ENCODE measurements at places on chromosomes 4 and X.
A peak's percentile ranks its signal among the peaks of the same experiment; 100 is the strongest.

- DNase-seq: no peak
These were observed 75.2 kb downstream of the ARHGEF38 start for GRCh38 chr4:105627620-105628019.

DNA sequence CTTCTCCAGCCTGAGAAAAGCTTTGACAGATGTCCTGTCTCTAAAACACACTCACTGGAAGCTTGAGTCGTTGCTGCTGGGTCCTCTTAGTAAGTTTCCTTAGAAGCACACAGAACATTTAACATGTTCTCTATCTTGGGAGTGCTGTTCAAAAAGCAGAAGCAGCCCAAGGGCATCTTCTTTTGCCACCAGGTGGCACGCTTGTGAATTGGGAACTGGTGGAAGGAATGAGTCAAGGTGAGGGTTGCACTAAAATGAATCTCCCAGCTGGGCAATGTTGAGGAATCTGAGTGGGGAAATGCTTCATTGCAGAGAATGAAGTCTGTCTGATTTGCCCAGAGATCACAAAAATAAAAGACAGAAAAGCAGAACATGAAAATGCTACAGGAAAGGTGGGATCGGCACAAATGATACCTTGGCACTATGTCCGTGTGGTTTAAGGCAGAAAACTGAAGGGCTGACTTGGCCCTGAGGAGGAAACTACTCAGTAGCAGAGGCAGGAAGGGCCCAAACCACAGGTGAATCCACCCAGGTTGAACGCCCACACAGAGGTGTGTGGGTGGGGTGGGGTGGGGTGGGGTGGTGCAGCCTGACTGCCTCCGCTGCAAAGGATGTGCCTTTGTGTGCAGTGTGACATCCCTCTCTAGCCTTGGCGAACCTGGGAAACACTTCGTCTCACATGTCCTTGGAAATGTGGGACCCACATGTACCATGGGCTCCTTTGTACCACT is 26.0 kb downstream of the KIT start:
- peak; percentile 30 for DNase-seq

DNA sequence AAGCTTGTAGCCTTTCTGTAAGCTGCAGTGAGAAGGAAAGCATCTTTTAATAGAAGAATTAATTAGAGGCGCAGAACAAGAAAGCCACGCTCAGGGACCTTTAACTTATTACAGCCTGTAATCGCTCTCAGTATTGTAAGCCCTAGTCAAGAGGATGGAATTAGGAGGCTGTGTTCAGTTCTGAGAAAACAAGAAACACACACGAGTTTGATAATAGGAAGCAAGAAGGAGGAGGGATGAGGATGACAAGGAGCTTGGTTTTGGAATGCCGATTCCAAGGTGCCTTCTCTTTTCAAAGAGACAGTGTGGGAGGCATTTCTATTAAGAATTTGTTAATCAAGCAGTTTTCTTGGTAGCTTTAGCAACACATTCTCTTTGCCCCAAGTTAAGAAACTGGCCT is 69.3 kb downstream of the NYX start:
- no peak for DNase-seq

- DNase-seq: no peak
These were observed 69.7 kb upstream of the PGRMC2 start for GRCh38 chr4:128357286-128357685.

DNA sequence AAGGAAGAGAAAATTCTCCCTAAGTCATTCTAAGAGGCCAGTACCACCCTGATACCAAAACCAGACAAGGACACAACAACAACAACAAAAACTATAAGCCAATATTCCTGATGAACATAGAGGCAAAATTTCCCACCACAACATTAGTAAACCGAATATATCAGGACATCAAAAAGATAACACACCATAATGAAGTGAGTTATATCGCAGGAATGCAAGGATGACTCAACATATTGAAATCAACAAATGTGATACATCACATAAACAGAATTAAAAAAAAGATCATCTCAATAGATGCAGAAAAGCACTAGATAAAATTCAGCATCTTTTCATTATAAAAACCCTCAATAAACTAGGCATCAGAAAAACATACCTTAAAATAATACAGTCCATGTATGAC is 1844.4 kb upstream of the PCDH10 start:
- DNase-seq: no peak

- peak; percentile 3 for DNase-seq
These were observed 98.2 kb upstream of the PRKX start for GRCh38 chrX:3811331-3812311.

DNA sequence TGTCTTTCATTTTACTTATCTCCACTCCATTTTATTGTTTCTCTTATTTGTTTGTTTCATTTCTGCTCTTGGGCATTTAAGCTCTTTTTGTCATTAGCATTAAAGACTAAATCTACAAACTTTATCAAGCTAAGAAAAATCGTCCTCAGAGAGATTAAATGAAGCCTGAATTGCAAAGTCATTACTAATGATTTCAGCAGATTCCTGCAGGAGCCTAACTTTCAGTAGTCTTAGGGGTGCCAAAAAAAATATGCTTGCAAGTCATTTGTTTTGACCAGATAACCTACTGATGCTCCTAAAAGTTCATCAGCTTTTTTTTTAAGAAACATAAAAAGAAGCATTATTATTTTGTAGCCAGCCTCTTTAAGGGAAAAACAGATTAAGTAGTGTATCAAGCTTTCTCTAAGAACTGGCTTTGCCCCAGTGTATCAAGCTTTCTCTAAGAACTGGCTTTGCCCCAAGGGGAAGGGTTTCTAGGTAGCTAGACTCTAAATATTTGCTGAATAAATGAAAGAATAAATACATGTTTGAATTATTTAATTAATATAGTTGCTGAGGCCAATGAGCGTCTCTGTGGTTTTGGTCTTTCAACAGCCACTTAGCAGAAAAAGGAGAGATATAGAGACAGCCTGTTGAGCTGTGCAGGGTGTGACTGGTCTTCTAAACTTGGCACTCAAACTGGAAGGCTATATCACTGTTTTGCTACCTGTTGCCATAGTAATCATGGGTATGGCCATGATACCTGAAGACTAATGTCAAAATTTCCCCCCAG is 174.2 kb downstream of the BTC start:
- no peak for DNase-seq

DNA sequence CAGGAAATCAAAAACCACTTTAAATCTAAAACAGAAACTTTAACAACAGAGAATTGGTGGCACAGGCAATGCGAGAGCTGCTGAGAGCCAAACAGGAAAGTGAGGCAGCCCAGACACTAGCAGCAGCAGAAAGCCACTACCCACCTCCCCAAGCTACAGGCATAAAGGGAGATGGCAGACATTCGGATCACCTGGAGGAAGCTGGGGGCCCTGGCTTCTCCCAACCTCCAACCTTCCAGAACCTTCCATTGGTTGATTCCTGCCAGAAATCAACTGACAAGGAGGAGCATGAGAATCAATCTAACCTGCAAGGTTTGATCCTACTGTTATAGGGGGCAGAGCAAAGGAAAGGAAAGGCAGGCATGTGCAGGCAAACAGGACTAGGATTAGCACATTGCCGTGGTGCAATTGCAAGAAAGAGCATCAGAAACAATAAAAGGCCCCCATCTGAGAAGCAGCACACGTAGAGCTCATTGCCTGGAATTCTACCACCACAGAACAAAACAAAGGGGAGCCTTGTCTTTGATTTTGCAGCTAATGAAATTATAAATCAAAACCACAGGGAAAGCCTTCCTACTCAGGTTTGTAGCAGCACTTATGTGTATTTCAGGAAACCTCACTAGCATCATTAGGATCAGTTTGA is 427.3 kb upstream of the RASGEF1B start:
- DNase-seq: no peak

- DNase-seq: no peak
These were observed 5.6 kb downstream of the SASH3 start for GRCh38 chrX:129785160-129785947.

GRCh38 chr4:150501983-150502382 is 80.0 kb upstream of the MAB21L2 start:
- no peak for DNase-seq

DNA sequence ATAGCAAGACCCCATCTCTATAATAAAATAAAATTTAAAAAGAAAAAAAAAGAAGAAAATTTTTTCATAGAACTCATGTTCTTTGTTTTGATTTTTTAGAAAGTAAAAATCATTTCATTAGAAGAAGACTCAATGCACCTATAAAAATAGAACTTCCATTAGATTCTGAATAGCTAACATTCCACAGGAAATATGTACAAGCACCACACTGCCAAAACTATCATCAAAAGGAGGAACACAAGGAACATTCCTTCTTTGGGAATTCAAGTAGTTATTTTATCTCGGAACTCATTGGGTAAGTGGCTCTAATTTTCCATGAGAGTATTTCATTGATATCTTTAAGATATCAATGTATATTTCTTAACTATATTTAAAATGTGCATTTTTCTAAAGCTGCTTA is 157.6 kb downstream of the CAMK2D start:
- no peak for DNase-seq

DNA sequence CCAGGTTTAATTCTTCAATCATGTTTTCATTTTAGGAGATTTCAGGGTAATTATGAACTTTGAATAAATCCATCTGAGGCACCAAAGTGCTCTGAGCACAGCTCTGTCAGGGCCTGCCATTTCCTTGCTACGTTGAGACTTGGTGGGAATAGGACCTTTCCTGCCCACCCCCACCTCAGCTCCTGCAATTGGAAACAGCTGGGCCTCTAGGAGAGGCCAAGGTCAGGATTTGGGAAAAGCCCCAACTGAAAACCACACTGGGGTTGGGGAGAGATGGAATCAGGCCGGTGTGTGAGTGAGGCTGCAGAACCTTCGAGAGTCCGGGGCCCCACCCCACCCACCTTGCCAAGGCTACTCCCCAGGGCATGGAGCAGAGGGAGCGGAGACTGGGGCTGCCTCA is 212.7 kb upstream of the BCOR start:
- DNase-seq: no peak

DNA sequence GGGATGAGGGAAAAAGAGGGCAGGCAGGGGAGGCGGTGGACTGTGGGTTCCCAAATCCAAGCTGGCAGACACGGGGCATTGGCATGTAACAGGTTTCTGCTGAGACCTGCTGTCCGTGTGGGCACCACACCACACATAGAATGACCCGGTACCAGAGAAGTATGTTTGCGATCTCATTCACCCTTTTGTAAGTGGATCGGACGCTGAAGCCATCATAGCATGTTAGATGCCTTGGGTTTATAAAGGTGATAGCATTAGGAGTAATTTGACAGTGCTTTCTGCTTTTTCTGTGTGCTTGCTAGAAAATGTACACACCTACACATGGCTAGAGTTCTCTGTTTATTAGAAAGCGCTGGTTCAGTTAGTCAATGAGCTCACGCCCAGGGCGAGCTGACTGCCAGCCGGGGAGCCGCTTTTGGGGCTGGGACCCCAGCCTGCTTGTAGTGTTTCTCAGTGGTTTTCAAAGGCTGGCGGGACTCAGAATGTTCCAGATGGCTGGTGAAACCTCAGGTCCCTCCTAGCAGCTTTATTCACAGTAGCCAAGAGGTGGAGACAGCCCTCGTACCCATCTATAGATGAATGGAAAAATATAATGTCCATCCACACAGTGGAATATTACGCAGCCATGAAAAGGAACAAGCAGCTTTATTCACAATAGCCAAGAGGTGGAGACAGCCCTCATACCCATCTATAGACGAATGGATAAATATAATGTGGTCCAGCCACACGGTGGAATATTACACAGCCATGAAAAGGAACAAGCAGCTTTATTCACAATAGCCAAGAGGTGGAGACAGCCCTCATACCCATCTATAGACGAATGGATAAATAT is 579 bp downstream of the IL3RA start:
- no peak for DNase-seq

GRCh38 chr4:82989575-82990429 is 20.8 kb downstream of the LIN54 start:
- no peak for DNase-seq

- DNase-seq: peak; percentile 52
These were observed 10.5 kb upstream of the ZCCHC13 start for GRCh38 chrX:74293343-74293946.

DNA sequence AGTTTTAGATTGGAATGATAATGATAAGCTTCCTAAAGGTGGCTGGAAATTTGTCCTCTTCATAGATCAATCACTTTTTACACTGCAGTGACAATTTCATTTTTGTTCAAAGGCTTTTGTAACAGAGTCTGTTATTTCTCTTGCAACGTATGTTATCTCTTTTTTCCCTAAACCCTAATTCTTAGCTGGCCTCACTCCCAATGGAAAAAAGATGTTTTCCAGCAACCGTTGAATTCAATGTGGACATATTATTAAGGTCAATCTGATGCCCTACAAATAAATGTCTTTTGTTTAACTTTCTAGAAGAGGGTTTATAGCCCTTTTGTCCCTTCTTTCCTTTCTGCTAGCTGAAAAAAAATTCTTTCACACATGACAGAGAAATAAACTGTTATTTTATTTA is 192.7 kb upstream of the NWD2 start:
- no peak for DNase-seq

GRCh38 chr4:106502106-106502699 is 133.6 kb upstream of the GIMD1 start:
- peak; percentile 26 for DNase-seq

GRCh38 chrX:21863241-21863640 is 7.5 kb downstream of the YY2 start:
- DNase-seq: no peak

- DNase-seq: no peak
These were observed 125.0 kb upstream of the TBL1X start for GRCh38 chrX:9339603-9340491.

GRCh38 chrX:42783451-42783850 is 5.5 kb upstream of the PPP1R2C start:
- no peak for DNase-seq

- no peak for DNase-seq
These were observed 370.8 kb downstream of the GPM6A start for GRCh38 chr4:175441256-175441655.

DNA sequence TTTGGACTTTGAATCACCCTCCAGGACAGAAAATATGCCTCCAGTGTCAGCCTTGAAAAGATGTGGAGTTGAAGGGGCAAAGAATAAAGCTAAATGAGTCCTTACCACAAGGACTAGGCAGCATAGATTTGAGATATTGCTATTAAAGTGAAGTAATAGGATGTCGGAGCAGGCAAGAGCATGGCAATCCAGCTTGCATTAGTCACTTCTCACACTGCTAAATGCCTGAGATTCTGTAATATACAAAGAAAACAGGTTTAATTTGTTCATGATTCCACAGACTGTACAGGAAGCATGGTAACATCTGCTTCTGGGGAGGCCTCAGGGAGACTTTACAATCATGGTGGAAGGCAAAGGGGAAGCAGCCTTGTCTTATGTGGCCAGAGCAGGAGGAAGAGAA is 109.8 kb upstream of the PCDH7 start:
- no peak for DNase-seq

- DNase-seq: no peak
These were observed 15.1 kb upstream of the CBR4 start for GRCh38 chr4:169025184-169025583.

DNA sequence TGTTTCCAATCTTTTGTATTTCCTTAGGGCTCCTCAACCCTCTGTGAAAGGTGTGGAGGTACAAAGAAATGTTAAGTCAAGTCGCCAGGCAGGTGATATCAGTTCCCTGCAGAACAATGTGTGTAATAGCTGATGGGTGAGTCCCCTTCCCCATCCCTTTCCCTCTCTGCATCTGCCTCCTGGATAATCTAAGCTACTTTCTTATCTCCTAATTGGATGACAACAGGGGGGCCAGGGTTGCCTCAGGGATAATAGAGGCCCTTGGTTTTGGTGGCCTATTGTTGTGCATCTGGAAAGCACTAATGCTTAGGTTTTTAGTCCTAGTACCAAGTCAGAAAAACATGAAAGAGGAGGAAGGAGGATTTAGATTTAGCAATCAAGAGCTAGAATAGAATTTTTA is 29.1 kb downstream of the MAGED1 start:
- DNase-seq: no peak

All from stimulated activated CD4-positive, alpha-beta T cell treated with anti-CD3 and anti-CD28 coated beads, Interleukin-4, amount 100 ng/mL, for 48 hours (primary cell).